Nucleus accumbens (tissue), 56 donors: ENCODE measurements at places on chromosomes 3 and 15.

DNA sequence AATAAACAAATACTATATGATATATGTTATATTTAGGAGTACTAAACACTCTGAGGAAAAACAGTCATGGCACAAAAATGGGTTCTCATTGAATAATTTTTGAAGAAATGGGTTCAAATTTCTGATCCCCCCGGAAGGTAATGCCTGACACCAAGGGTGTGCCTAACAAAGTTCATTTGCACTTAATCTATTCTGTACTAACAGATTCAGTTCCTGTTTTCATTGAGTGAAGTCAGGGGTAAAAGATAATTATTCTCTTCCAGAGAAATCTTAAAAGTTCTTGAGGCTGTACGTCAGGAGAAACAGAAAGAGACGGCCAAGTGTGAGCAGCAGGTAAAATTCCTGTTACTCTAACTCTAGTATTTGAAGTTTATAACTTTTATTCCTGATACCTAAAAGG lies 34.5 kb upstream of the TMEM42 start:
- no peak for DNase-seq

- DNase-seq: peak; percentile 14
Observed at GRCh38 chr3:109023656-109024254, 70.1 kb upstream of the GUCA1C start.

GRCh38 chr3:30786365-30786764 lies 108.1 kb downstream of the GADL1 start:
- no peak for DNase-seq

DNA sequence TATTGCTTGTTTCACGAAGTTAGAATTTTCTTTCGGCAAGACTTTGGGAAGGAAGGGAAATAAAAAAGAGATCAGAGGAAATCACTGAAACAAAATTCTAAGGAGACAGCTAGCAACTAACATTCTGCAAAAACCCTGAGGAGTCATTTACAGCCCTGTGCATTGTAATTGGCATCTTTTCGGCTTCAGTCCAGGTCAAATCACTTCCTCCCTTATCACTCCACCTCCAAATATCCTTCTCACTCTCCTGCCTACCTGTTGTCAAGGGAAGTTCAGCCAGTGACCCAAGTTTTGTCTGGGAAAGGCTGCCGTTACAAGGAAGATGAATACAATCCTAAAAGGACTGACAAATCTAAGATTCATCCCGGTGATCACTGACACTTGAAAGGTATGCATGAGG lies 39.6 kb downstream of the MDFIC2 start:
- DNase-seq: no peak

DNA sequence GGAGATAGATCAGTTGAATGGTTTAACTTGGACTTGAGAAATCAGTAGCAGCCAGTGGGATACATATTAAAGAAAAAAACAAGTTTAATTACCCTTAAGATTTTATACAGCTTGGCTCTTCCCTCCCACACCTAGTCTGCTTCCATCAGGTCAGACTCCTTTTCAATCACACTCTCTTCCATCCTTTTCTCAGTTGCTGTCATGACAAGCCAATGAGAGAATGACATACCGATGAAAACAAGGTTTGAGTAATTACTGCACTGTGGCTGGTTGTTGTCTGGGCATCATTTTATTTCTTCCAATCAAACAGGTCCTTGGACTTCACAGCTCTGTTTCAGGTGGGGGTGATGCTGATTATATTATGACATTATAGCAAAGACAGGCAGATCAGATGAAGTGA lies 424.6 kb downstream of the ZBTB20 start:
- DNase-seq: no peak

- DNase-seq: peak; percentile 81
Observed at GRCh38 chr3:133384331-133385027, 15.4 kb upstream of the BFSP2 start.

DNA sequence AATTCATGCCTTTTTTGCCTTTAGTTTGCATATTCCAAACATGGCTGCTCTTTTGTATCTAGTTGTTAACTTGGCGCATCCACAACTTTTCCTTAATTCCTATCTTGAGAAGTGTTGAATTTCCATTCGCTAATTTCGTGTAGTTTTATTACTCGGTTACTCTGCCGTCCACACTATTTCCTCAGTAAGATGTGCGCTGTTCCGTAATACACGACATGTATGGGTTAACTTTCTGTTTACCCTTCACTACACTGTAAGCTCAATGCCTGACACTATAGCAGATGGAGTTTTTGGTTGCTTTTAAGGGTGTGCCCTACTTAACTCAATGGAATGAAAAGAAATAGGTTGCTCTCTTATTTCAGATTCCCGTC lies 724 bp downstream of the RPSA start:
- no peak for DNase-seq

GRCh38 chr3:15367059-15367458 lies 34.7 kb upstream of the SH3BP5 start:
- no peak for DNase-seq

DNA sequence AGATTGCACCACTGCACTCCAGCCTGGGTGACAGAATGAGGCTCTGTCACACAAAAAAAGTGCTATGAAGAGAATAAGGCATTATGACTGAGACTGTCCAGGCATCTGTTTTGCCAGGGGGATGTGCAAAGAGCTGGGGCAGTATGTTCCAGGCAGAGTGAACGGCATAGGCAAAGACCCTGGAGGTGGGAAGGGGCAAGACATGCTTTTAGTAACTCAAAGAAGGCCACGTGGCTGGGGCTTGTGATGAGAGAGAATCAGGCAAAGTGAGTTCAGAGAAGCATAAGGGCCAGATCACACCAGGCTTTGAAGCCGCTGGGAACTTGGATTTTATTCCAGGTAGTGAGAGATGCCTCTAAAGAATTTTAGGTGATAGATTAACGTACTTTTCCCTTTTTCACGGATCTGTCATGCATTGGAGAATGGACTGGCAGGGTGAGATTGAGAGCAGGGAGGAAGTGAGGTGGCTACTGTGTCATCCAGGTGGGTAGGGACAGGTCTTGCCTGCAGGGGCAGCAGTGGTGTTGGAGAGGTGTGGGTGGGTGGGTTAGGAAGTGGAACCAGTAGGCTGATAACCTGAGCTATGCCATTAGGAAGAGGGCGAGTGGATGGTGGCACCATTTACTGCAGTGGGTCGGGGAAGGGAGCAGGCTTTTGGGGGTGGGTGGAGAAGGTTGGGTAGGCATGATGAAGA lies 31.7 kb downstream of the ATP2B2 start:
- no peak for DNase-seq

DNA sequence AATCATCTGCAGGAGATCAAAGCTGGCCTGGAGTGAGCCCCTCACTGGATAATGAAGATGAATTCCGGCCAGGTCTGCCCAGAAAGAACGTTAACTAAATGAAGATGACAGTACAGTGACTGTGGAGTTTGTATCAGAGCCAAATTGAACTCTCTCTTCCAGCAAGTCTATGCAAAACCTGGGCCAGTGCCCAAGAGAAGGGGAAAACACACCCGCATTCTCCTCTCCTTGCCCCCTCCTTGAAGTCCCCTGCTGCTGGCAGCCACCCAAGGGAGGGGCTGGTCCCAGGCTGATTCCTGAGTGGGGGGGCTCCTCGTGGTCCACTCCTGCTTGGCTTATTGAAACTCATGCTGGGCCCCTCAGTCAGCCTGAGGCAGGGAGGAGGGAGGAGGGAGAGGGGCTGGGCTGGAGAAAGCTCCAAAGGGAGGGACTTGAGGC lies 155.7 kb downstream of the RAB11A start:
- DNase-seq: no peak

DNA sequence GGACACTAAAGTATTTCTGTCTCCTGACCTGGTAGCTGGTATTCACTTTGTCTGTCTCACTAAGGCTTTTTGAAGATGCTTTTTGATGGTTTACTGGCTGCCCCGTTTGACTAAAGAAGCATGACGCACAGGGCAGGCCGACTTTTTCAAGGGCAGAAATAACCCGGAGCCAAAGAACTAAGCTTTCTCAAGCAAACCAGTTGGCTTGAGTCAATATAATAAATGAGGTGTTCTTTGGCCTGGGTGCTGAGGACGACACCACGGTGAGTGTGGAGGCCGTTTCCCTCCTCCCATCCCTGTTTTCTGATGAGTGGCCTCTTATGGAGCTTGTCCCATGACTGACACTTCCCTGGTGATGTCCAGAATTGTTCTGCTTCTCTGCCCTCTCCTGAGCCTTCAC lies 220.9 kb downstream of the ITPR1 start:
- DNase-seq: no peak

GRCh38 chr3:61608072-61608471 lies 46.7 kb downstream of the PTPRG start:
- no peak for DNase-seq

DNA sequence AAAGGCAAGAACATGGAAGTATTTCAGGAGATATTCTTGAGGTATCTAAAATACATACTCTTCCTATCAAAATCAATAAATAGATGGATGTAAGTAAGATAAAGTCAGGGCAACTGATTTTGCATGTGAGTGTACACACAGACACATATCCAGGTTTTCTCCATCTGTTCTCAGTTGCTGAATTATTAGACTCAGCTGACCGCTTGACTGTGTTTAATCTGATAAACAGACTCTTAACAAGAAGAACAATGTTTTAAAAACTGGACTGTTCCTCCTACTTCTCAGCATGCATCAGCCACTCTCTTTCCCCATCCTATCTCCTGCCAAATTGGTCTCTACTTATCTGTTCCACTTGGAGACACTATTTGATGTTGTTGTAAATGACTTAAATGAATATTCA lies 73.5 kb downstream of the GOLGA8G start:
- DNase-seq: no peak

GRCh38 chr15:89034305-89034704 lies 54.0 kb upstream of the ABHD2 start:
- DNase-seq: no peak

DNA sequence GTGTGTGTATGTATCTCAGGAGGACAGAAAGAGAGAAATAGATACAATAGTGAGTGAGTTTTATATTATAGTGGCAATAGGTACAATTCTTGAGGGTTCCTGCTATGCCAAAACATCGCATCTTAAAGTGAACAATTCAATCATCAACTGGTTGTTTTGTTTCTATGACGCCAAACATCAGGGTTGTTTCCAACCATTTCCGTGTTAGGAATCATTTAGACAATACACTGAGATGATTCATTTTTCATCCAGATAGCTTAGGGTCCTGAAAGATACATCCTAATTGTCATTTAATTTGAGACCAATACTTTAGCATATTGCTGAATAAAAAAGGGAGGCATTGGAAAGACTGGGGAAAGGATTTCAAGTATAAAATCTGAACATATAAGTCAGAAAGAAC lies 472.2 kb downstream of the MCTP2 start:
- DNase-seq: no peak

DNA sequence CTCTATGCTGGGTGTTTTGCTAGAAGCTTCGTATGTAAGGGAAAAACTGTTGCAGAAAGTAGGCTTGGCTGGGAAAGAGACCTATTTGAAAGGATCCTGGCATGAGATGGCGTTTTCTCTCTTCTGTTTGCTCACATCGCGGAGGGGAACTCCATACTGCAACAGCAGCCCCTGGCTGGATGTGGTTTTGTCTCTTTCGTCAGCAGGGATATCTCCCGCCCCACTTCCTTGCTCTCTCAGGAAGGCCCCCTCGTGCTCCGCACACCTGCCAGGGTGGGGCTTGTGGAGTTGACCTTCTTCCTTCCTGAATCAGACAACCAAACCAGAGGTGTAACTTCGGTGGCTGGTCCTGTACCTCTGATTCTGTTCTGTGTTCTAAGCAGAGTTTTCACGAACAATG lies 26.4 kb upstream of the MYZAP start:
- DNase-seq: no peak

GRCh38 chr15:50675535-50676144 lies 11.0 kb downstream of the TRPM7 start:
- no peak for DNase-seq

DNA sequence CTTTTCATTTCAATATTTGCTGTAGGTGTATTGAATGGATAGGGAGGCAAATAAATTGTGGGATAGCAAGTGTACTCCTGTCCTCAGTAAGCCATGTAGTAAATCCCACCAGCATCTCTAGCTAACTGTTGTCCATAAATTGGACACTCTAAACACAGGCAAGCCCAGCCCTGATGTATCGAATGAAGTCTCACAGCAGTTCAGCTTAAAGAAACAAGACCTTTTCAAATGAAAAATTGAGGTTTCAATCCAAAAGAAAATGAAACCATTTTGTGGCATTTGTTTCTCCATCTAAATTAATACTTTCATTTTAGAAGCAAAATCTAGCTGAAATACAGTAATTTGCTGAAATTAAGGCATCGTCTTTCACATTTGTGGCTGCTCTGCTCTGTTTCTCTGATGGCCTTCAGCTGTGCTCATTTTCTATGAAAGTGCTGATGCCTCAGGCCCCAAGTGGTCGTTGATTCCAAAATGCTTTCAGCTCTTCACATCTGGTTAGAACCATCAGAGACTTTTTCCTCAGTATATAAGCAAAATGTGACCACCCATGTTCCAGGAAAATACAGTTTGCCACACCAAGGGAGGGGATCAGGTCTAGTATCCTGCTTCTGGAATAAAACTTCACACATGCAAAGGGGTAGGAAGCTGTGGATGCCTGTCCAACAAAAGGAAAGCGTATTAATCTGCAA lies 245.0 kb downstream of the ZMAT3 start:
- no peak for DNase-seq

DNA sequence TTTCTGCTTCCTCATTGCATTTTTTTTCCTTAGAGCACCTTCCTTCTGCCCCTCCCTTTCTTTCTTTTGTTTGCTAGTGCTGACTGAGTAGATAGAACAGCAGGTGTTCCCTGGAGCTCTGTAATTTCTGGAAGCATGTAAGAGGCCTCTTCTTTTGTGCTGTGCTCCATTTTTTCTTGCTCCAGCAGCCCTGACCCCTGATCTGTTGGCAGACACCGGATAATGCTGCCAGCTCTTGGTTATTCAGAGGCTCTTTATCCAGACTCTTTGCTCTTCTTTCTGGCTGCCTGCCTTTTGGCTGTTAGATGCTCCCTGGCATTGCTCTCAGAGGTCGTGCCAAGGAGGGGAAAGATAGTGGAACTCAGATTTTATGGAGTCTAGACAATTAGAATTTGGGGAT lies 104.4 kb upstream of the RBMS3 start:
- DNase-seq: no peak

DNA sequence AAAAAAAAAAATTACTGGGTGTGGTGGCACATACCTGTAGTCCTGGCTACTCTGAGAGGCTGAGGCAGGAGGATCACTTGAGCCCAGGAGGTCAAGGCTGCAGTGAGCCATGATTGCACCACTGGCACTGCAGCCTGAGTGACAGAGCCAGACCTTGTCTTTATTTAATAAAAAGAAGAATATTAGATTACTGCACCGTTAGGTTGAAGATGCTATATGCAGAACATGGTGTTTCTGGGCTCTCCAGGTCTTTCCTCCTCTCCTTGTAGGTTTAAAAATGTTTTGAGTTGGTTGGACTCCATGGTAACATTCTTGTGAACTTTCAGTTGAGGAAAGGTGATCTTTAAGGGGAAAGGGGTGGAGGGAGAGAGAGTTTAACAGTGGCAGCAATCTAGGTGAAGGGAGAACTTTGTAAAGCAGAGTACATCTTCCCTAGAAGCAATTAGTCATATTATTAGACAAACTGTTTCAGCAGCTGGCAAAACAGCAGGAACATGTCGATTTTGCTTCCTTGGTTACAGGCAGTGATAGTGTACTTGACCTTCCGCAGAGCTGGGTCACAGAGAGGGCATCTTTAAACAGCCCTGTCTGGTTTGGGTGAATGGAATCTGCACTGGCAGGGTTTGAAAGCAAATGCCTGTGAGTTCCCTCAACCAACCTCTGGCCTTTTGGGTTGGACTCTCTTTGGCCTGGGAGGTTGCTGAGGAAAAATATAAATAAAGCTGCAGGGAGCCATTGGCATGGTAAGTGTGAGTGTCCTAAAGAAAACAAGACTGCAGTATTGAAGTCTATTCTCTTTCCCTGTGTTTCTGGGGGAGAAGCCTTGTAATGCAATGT lies 42.8 kb downstream of the NR2C2 start:
- no peak for DNase-seq
